ENCODE measurements at places on chromosomes 11 and 22. TPM values are rescaled to one million over a fixed set of nuclear protein-coding genes. Genes with fewer than 3 reads are reported as not detected.

STIM1 gene
- 24.3 TPM for total RNA-seq

MAJIN gene
- total RNA-seq, result not detected

AP5B1 gene
- 9.1 TPM for total RNA-seq

OR10S1 gene
- total RNA-seq, result not detected

ANO9 gene
- total RNA-seq, result 0.67 TPM

KCNJ4 gene
- 1.2 TPM for total RNA-seq

TRIM48 gene
- 0.06 TPM for total RNA-seq

YPEL4 gene
- 0.11 TPM for total RNA-seq

BATF2 gene
- total RNA-seq, result 0.65 TPM

TRIM49D2 gene
- total RNA-seq, result 0.72 TPM

KCNK4 gene
- not detected for total RNA-seq

ADSL gene
- 87.4 TPM for total RNA-seq

MS4A4E gene
- not detected for total RNA-seq

MPPED1 gene
- total RNA-seq, result not detected

CD3E gene
- total RNA-seq, result not detected

TENM4 gene
- total RNA-seq, result 0.19 TPM
